T-helper 2 cell treated with Interferon-gamma antibody and Interleukin-4, amounts not matched to agents 100 ng/mL and 5 ng/mL, for 36 hours (primary cell): ENCODE measurements at places on chromosomes 2 and 18. TPM values are rescaled to one million over a fixed set of nuclear protein-coding genes. Genes with fewer than 3 reads are reported as not detected.

Gene MFSD2B
- total RNA-seq: 0.09 TPM in 1 of 2 replicates, not detected in the other

Gene FAM237A
- not detected in 2 replicates for total RNA-seq

Gene NPHP1
- total RNA-seq: not detected in 2 replicates

Gene ACTG2
- not detected in 2 replicates for total RNA-seq

Gene AGXT
- total RNA-seq: not detected in 2 replicates

Gene CAPN14
- 0.20 and 0.27 TPM in 2 replicates for total RNA-seq

Gene CLEC4F
- not detected in 2 replicates for total RNA-seq

Gene CCT7
- total RNA-seq: 321 and 361 TPM in 2 replicates

Gene UGT1A8
- not detected in 2 replicates for total RNA-seq

Gene ST3GAL5
- 30.4 and 30.8 TPM in 2 replicates for total RNA-seq

Gene SPATA3
- not detected in 2 replicates for total RNA-seq

Gene TMX3
- total RNA-seq: 61.9 and 64.4 TPM in 2 replicates

Gene PRSS56
- not detected in 2 replicates for total RNA-seq

Gene CDH2
- 0.05 and 0.48 TPM in 2 replicates for total RNA-seq

Gene ANKRD30B
- total RNA-seq: not detected in 2 replicates

Gene SERPINB3
- total RNA-seq: not detected in 2 replicates

Gene PKP4
- total RNA-seq: 29.2 and 30.5 TPM in 2 replicates

Gene DUSP19
- total RNA-seq: 0.80 and 0.93 TPM in 2 replicates

Gene SCG2
- not detected in 2 replicates for total RNA-seq

Gene TCF7L1
- not detected in 2 replicates for total RNA-seq

Gene GALNT14
- total RNA-seq: 0.16 and 0.20 TPM in 2 replicates

Gene CCDC141
- total RNA-seq: 12.7 and 14.5 TPM in 2 replicates

Gene SIGLEC15
- not detected in 2 replicates for total RNA-seq

Gene IL36RN
- total RNA-seq: not detected in 2 replicates
